ENCODE measurements at places on chromosomes 6 and 20. TPM values are rescaled to one million over a fixed set of nuclear protein-coding genes. Genes with fewer than 3 reads are reported as not detected.

Gene TFAP2C
- total RNA-seq: not detected

Gene KCNS1
- total RNA-seq: not detected

Gene OGFR
- total RNA-seq: 32.9 TPM

Gene BACH2
- 90.8 TPM for total RNA-seq

Gene MDN1
- 57.5 TPM for total RNA-seq

Gene FAXC
- not detected for total RNA-seq

Gene STX11
- total RNA-seq: 23.3 TPM

Gene PPP1R16B
- 45.5 TPM for total RNA-seq

Gene IMPG1
- total RNA-seq: not detected

Gene OOEP
- 0.48 TPM for total RNA-seq

Gene CCHCR1
- 73.5 TPM for total RNA-seq

Gene ME1
- not detected for total RNA-seq

Gene SOX18
- total RNA-seq: 1.4 TPM

Gene HLA-DRB5
- total RNA-seq: 1.6 TPM

Gene TRMT6
- total RNA-seq: 19.8 TPM

Gene PRICKLE4
- not detected for total RNA-seq

Gene HSF2
- total RNA-seq: 34.6 TPM

Gene ELOVL2
- total RNA-seq: not detected

Gene TSPYL4
- total RNA-seq: 13.2 TPM

Gene DOK5
- 1.3 TPM for total RNA-seq

Gene ATG5
- 28.2 TPM for total RNA-seq

Gene C20orf202
- total RNA-seq: 0.55 TPM

Gene SYCP2
- total RNA-seq: 0.84 TPM

Gene CITED2
- 14.5 TPM for total RNA-seq

Gene SSTR4
- total RNA-seq: not detected

Gene HLA-DRB1
- total RNA-seq: 4.4 TPM

Gene FOXF2
- not detected for total RNA-seq

Gene SPATA25
- total RNA-seq: 0.64 TPM

Gene CNKSR3
- total RNA-seq: not detected

Gene ASIP
- total RNA-seq: not detected

Gene MACROD2
- not detected for total RNA-seq

Gene DUSP15
- not detected for total RNA-seq

Gene KCNQ2
- total RNA-seq: not detected

Gene MAFB
- total RNA-seq: not detected

Gene PHF20
- total RNA-seq: 58.5 TPM

Gene BTN1A1
- not detected for total RNA-seq

Gene VGLL2
- total RNA-seq: not detected

Gene MCCD1
- total RNA-seq: not detected

Gene CST2
- total RNA-seq: not detected

Data from activated naive CD4-positive, alpha-beta T cell treated with anti-CD3 and anti-CD28 coated beads, Interleukin-2, amount 50 U/mL, for 72 hours (primary cell).